Activated naive CD8-positive, alpha-beta T cell treated with anti-CD3 and anti-CD28 coated beads, Interleukin-2, amount 10 ng/mL, durations not matched to agents 7 days and 5 days (primary cell): ENCODE measurements at places on chromosomes 3 and 15. TPM values are rescaled to one million over a fixed set of nuclear protein-coding genes. Genes with fewer than 3 reads are reported as not detected.

The JMJD7 gene
- total RNA-seq = 33.8 TPM

The CKMT1B gene
- not detected for total RNA-seq

- no peak for DNase-seq
Measured at GRCh38 chr3:180284331-180285110, 247.8 kb upstream of the PEX5L start.

- no peak for DNase-seq
Measured at GRCh38 chr3:187186801-187187421, 10.4 kb upstream of the RTP1 start.

DNA sequence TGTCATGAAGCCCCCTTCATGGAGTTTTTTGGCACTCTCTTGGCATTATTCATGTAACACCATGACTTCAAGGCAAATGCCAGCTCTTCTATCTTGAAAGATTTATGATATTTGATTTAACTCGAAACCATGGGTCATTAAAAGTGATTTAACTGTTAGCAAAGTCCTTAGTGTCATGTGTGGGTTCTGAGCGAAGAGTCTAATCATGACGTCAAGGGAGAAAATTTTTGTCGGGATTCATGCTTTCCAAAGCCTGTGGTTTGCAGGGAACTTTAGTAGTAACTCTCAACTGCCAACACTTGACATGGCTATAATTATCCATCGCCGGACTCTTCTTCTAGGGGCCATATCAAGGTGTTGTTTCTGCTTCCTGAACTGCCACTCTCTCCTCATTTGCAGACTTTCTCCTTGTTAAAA, 11.5 kb downstream of the GXYLT2 start:
- no peak for DNase-seq

- no peak for DNase-seq
Measured at GRCh38 chr3:183922421-183922820, 37.7 kb upstream of the PARL start.
